ENCODE measurements at places on chromosomes 16 and 17.

- no peak for DNase-seq
Measured at GRCh38 chr17:8693328-8693727, 51.3 kb downstream of the CCDC42 start.

GRCh38 chr16:28873543-28874201 lies 4.6 kb upstream of the ATP2A1 start:
- DNase-seq, result no peak

DNA sequence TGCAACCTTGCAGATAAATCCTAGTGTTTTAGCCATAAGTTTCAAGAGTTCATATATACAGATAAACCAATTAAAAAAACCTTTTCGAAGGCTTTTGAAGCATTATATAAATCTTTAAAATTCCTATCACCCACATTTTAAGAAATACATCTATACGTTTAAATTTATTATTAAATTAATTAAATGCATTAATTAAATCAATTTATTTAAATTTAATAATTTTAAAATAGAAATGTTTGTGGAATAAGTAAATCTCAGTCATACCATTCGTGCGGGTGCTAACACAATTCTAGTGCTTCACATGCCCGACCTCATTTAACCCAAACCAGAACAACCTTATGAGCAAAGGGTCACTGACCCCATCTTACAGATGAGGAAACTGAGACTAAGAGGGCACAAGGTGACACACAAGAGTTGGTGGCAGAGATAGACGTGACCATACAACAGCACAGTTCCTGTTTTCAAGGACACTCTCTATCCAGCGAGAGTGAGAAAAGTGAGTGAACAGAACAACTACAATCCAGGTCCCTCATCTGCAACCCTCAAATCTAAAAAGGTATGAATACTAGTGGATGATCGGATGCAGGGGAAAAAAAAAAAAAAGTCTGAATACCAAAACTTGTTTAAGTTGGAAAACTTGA lies 1.4 kb downstream of the NSMCE1 start:
- no peak for DNase-seq

- no peak for DNase-seq
Measured at GRCh38 chr17:50534222-50534978, 1.9 kb downstream of the EPN3 start.

DNA sequence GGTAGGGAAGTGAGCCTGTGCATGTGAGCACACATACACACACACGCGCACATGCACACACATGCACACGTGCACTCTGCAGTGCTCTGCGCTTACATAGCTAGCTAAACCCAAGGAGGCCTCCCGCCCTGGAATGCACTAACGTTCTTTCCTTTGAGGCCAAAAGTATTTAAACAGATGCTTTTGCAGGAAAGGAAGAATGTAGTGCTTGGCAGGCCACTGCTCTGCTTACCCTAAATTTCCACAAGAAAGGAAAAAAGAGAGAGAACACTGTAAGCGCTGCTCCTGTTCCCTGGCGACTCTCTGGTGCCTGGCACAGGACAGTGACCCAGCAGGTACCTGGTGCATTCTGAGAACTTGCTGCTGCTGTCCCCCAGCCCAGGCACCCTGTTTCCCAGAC lies 31.3 kb upstream of the MRPS23 start:
- peak; percentile 98 for DNase-seq

DNA sequence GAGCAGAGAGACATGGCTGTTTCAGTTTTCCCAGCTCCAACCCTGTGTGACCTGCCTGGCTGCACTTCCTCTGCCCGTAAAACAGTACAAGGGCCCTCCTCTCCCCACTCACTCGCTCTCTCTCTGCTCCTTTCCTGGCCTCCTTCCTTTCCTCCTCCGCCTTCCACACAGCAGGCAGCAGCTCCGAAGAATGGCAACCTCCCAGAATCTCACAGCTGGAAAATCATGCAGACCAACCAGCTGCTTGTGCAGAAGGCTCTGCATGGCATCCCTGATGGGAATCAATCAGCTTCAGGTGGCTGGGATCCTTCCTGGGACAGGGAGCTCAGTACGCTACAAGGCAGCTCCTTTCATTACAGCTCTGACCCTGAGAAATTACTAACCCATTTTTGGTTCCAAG lies 27.4 kb downstream of the TMEM132E start:
- peak; percentile 68 for DNase-seq

GRCh38 chr16:19888834-19889233 lies 4.2 kb upstream of the GPRC5B start:
- DNase-seq, result no peak

- DNase-seq, result no peak
Measured at GRCh38 chr17:60542071-60542470, 16.0 kb upstream of the APPBP2 start.

GRCh38 chr17:4184811-4185210 lies 41.8 kb downstream of the CYB5D2 start:
- DNase-seq, result no peak

DNA sequence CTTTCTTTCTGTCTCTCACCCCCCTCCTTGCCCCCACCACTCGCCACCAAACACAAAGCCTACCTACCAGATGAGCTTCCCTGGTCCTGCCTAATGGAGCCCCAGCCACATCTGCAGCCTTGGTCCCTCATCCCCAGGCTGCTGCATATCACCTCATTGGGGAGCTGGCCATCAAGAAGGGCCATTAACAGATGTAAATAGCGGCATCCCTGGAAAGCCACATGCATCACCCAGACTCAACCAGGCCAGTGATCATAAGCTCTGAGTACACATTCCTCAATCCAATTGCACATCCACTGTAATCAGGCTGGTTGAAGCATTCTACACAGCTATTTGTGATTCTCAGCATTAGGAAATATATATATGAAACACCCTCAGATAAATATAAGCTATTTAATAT lies 211.7 kb upstream of the C17orf78 start:
- no peak for DNase-seq

GRCh38 chr17:17492085-17492484 lies 4.1 kb downstream of the RASD1 start:
- DNase-seq, result no peak

DNA sequence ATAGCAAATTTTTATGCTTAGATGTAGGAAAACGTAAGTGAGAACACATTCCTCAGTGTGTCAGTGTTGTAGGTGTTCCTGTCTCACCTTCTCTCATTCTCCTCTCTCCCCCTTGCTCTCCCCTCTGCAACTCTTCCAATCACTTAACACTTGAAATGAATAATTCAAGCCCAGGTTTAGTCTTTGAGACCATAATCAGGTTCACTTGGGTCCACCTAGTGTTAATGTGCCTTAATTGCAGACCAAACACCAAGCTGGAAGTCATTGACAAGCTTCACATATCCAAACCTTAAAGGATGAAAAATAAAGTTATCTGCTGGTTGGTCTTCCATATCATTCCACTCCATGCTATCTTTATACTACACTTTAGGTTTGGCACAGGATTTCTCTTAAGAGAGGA lies 37.0 kb downstream of the STXBP4 start:
- DNase-seq, result no peak

GRCh38 chr17:57639381-57639780 lies 105.7 kb downstream of the CCDC182 start:
- DNase-seq, result no peak

- peak; percentile 49 for DNase-seq
Measured at GRCh38 chr17:7987112-7987893, 15.1 kb upstream of the GUCY2D start.

- no peak for DNase-seq
Measured at GRCh38 chr16:31225193-31225592, 8.3 kb upstream of the PYDC1 start.

GRCh38 chr17:47057830-47058229 lies 78.8 kb upstream of the RPRML start:
- DNase-seq, result no peak

DNA sequence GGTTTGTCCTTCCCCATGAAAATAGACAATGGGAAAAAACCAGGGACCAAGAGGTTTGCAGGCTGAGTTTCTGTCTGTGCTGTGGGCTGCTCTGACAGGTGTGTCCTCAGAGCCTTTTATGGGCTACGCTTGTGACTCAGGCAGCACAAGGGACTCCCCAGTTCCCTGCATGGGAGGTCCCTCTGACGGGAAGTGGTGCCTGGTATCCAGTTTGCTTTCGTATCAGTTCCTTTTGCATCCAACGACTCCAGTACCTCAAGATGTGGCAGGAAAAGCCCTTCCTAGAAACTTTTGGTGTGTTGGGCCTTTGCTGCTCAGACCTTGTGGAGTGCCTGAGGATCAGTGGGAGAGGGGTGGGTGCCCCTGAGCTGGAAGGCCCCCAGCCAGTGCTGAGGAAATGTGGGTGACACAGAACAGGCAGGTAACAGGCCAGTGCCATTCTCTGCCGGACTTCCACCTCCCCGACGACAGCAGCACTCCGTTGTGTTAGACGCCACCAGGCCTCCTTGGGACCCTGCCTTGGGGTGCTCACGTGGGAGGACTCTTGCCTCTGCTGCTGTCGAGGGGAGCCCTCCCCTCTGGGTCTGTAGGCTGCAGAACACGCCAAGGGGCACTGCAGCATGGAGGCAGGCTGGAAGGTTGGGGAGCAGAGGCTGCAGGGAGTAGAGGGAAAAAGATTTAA lies 38.4 kb upstream of the IRF8 start:
- no peak for DNase-seq

DNA sequence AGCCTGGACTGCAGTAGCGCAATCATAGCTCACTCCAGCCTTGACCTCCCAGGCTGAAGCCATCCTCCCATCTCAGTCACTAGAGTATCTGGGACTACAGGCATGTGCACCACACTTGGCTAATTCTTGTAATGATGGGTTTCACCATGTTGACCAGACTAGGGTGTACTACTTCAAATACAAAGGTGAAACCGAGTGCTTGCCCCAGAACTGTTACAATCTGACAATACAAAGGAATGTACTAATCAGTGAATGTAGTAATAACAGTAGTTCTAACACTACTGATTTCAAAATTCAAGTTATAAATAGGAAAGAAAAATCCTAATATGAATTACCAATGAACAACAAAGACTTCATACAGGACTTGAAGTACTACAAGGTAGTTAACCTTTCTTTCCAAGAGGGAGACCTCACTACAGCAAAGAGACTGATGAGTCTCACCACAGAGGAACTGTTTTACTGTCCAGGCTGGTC lies 24.4 kb downstream of the CRK start:
- no peak for DNase-seq

- no peak for DNase-seq
Measured at GRCh38 chr16:84593825-84594724, 23.8 kb downstream of the COTL1 start.

DNA sequence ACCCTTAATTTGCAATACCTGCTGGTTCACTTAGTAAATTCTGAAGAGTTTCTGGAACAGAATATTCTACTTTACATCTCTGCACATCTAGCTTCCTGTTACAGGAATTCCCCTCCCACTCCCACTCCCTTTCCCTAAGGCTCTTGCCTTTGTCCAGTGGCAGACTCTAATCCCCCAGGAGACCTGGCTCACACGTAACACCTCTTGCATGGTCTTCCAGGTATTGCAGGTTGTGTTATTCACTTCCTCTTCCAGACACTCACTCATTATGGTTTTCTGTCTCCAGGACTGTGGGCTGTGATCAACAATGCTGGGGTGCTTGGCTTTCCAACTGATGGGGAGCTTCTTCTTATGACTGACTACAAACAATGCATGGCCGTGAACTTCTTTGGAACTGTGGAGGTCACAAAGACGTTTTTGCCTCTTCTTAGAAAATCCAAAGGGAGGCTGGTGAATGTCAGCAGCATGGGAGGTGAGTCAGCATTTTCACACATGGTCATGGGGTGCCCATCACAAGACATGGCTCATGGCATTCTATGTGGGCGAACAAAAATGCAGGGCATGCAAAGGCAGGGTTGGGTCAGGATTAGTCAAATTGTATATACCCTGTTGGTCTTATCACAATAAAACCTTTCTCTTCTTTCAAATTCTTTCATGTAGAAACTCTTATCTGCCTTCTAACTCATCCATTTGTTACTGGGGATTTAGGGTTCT lies 35.8 kb downstream of the HSD17B2 start:
- no peak for DNase-seq

GRCh38 chr16:68553186-68553585 lies 14.1 kb downstream of the ZFP90 start:
- DNase-seq, result no peak

GRCh38 chr17:71363661-71364060 lies 757.2 kb upstream of the SOX9 start:
- DNase-seq, result no peak

DNA sequence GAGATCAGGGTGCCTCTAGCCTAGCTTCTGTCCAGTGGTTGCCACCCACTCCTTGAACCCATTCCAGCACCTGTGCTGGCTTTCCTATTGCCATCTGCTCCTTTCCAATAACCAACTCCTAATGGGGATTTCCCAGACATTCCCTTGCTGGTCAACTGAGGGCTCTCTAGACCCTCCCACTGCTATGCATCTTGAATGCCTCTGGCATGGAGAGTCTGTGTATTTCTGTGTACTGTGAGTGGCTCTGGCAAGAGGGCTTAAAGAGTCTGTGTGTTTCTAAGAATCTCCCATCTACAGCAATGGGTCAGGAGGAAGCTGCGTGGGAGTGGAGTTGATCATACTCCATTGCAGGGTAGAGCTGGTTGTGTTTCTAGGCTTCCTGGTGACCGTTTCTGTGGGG lies 11.0 kb upstream of the EPN3 start:
- no peak for DNase-seq

DNA sequence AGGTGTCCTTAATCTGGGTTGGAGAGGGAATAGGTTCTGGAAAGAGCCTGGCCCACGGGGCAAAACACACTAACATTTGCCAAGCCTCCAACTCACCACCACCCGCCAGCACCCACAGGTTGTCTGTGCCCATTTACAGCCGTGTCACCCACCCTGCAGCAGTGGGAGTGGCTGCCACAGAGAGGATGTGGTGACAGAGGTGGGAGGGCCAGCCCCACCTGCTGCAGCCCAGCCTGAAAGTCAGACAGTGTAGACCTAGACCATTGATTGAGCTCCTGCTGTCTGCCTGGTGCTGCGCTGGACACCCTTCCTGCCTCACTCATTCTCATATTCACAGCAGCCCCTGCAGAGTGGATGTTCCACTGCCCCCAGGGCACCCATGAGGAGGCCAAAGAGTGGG lies 44.7 kb downstream of the IL21R start:
- DNase-seq, result no peak

DNA sequence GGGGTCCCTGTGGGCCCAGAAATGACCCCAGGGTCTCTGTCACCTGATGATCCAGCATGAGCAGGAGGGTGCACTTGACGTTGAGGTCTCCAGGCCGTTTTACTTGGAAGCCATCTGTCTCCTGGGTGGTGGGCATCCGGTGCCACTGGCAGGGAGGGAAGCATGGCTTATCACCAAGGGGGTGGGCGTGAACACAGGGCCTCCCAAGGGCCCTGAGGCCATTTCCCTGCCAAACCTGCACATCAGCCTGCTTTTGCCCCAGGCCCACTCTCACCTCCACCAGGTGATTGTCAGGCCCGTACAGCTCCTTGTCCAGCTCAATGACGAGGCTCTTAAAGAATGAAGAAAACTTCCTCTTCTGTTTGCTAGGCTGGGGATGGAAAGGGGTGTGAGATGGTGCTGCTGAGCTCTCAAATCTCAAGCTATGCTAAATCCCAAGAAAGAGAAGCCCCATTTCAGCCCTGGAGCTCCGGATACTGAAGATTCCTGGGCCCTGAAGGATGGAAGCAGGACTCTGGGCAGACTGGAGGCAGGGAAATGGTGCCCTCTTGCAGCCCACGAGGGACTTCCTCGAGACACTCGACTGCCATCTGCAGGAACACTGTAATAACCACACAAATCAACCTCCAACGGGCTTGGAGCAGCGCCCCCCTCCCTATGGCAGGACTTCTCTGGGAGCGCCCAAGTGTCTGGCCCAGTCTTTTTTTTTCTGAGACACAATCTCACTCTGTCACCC lies 7.1 kb upstream of the FTSJ3 start:
- DNase-seq, result peak; percentile 57
